ENCODE measurements at places on chromosomes 12 and 14.

DNA sequence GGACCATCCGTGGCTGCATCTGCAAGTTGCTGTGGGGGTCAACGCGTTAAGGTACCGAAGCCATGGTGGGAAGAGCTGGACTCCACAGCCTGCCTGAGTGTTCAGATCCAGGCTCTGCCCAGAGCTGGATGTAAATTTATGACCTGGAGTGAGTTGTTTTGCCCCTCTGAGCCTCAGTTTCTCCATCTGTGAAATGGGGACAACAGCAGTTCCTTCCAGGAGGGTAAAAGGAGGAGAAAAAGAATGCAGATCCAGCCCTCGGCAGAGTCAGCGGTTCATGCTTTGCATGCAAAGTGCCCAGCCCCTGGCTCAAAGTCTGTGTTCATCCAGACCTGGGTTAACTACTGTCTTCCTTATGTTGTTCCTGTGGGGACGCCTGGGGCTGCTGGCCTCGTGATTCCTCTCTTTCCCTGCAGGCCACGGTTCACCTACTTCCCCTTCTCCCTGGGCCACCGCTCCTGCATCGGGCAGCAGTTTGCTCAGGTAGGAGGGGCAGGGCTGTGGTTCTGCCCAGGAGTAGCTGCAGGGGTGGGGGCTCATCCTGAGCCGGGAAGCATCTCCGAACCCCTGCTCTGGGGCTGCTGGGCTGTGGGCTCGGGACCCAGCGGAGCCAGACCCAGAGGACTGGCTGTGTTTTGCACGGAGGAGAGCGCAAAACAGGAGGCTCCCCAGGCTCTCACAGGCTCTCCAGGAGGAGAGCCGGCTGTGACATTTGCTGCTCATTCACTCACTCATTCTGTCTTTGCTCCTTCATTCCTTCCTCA, 41.9 kb downstream of the CYP46A1 start:
- no peak for DNase-seq

- DNase-seq: no peak
Observed at GRCh38 chr12:3332188-3332587, 158.8 kb upstream of the PRMT8 start.

DNA sequence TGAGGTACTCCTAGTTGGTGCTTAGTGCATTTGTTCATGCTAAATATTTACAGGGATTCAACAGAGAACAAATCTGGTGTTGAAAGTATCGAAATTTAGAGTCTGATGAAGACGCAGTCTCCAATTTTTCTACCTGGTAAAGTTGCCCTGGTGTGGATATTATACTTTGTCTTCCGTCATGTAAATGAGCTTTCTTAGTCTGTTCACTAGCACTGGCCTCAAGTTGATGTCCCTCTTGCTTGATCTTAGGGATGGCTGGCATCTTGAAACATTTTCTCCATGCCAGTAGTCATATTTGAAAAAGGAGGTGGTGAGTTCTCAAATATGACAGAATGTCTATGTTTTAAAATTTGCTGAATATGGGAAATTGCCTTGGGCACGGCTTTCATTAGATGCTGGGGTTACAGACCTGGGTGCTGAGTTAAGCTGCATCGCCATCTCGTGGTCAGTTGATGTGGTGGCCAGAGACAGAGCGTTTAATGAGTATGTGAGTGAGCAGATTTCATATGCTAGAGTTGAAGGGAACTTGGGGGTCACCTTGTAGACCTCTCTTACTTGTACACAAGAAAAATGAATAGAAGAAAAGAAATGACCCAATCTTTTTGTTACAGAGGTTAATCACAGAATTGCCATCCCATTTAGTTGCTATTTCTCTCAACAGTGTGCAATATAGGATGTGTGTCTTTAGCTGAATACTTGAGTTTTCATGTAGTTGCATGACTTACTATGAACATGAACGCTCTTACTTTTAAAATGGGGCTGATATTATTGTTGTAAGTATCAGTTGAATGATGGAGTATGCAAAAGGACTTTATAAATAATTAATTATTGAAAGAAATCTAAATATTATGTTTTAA, 172.8 kb upstream of the DCN start:
- peak; percentile 17 for DNase-seq

GRCh38 chr14:101961746-101962502, 2.4 kb upstream of the DYNC1H1 start:
- DNase-seq: no peak

- no peak for DNase-seq
Observed at GRCh38 chr14:90088176-90088575, 26.4 kb downstream of the KCNK13 start.

GRCh38 chr14:61752626-61753025, 9.6 kb upstream of the SNAPC1 start:
- no peak for DNase-seq

DNA sequence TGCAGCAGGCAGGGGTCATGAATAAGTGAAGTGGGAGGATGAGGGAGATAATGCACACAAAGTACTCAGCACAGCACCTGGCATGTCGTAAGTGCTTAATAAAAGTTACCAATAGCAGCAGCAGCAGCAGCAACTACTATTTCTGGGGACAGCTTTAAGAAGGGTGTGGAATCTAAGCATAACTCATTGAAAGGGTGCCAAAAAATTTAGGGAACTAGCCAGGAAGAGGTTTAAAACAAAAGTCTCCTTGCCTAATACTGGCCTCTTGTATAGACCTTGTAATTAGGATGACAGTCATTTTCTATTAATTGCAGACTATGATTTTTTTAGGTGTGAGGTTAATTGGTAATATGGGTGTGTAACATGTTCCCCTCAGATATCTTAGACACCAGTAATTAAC, 179.9 kb downstream of the PTPN11 start:
- DNase-seq: no peak

DNA sequence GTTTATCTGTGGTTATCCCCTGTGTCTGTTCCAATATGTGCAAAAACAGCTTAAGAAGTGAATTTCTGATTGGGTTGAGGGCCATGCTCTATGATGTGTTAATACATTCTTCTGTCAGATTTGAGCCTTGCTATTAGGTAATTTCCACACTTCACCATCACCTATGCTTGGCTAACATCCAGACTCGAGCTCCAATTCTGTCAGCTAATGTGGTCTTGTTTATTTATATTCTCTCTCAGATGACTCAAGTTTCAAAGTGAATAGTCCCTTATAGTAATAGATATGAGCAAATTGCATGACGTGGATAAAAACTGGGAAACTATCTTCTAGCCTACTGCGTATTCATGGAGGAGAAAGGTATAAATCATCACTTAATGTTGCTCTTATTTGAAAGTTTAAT, 451.3 kb downstream of the SNAPC1 start:
- no peak for DNase-seq

GRCh38 chr12:269191-269590, 6.6 kb upstream of the SLC6A13 start:
- no peak for DNase-seq

DNA sequence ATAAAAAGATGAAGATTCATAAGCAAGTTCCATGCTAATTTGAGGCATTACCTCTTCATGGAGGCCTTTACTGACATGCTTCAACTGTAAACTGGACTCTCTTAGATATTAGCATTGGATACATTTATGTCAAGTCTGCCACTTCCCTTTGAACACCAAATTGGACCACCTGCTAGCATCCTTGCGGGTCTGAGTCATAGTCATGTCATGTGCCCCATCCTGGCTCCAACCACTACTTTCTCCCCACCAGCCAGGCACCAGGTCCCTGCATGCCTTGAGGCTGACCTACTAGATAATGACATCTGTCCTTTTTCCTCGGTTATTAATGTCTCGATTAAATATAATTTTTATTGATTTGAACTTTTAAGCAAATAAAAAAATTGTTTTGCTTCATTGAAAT, 32.9 kb upstream of the EEA1 start:
- no peak for DNase-seq

DNA sequence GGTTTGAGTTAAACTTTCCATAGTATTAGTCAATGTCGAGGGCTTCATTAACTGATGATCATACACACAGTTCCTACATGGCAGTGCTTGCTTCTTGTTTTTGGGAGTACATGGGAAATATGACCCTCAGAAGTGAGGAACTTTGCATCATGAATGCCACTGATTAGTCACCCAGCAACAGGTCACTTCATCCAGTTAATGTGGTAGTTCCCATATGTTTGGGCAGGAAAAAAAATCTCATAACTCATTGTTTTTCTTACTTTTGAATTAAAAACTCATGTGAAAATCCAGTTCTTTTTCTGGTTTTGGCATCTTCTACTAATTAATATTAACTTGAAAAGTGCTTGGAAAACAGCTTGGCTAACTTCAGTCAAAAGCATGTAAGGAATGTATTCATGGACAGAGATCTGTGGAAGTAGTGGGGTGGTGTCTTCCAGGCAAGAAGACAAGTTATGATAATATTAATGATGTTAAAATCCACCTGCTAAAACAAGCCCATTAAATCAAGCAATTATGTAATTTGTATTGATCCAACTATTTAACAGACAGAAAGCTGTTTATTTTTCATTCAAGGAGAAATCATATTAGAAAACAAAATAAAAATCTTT, 309.1 kb upstream of the NAV3 start:
- DNase-seq: no peak

- DNase-seq: no peak
Observed at GRCh38 chr12:4118017-4118510, 155.5 kb upstream of the CCND2 start.

- DNase-seq: no peak
Observed at GRCh38 chr14:104371031-104371430, 208.5 kb upstream of the C14orf180 start.

GRCh38 chr12:95544756-95545155, 6.5 kb downstream of the USP44 start:
- DNase-seq: no peak

DNA sequence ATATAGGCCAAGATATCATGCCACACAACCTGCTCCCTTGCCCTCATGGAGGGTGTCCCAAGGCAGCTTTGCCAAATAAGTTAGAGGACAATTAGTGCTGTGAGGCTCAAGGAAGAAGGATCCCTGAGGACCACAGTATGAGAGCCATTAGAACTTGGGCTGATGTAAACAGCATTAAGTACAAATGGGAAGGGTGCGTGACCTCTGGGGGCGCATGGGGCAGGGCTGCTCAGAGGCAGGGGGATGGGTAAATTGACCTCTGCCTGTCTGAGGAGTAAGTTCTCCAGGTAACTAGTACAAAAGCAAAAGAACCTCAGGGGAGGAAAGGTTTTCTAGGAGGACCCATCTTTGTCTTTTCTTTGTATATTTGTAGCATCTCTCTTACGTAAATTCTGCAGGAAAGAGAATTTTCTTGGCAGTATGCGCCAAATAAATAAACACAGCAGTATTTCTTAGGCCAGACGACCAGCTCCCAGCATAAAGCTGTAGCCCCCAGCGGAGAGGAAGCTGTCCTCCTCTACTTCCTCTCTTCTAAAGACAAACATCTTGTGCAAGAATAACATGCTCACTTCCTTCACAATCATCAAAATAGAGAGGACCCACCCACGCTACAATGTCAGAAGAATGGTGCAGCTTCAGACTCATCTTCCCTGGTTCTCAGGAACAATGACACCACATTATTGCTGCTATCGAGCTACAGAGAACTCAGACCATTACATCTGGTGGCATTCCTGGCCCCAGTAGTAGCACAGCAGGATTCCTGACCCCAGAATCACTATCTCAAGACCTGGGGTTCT, 16.4 kb upstream of the VWF start:
- peak; percentile 51 for DNase-seq

DNA sequence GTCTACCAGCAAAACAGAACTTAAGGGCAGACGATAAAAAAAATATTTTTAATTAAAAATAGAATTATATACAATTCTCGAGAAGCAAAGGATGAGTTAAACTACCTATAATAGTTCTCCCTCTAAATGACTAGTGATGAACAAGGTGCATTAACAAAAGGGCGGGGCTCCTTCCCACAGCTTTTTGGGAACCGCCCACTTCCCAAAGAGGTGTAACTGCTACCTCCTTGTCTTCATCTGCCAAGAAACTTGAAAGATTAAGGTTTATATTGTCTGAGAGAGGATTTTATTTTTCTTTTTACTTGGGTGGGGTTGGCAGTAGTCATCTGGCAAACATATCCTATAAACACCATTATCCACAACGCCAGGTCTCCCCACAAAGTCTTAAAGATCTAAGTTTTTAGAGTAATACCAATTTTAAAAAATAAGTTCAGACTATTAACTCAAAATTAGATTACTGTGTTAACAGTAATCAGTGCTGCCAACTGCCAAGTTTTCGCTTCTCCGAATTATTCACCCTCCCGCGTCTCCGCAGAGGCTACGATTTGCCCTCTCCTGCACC, 938 bp downstream of the RALGAPA1 start:
- no peak for DNase-seq

DNA sequence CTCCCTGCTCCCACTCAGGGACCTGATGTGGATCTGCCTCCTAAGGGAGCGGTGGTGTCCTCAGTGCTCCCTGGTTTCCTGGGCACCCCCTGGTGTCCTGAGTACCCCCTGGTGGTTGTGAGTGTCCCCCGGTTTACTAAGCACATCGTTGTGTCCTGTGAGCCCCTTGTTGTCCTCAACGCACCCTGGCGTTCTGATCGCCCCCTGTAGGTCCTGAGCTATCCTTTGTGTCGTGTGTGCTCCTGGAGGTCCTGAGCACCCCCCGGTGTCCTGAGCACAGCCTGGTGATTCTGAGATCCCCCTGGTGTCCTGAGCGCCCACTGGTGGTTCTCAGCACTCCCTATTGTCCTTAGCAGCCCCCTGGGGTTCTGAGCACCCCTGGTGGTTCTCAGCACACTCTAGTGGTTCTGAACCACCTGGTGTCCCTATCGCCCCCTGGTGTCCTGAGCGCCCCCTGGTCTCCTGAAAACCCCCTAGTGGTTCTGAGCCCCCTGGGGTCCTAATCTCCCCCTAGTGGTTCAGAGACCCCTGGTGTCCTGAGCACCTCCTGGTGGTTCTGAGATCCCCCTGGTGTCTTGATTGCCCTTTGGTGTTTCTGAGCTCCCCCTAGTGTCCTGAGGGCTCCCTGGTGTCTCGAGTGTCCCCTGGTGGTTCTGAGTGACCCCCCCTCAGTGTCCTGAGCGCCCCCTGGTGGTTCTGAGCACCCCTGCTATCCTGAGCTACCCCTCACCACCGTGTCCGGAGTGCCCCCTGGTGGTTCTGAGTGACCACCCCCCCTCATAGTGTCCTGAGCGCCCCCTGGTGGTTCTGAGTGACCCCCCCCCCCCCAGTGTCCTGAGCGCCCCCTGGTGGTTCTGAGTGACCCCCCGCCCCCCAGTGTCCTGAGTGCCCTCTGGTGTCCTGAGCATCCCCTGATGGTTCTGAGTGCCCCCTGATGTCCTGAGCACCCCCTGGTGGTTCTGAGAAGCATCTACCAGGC, 615.1 kb downstream of the TMEM121 start:
- peak; percentile 65 for DNase-seq

- no peak for DNase-seq
Observed at GRCh38 chr14:67501670-67502069, 13.1 kb upstream of the TMEM229B start.

DNA sequence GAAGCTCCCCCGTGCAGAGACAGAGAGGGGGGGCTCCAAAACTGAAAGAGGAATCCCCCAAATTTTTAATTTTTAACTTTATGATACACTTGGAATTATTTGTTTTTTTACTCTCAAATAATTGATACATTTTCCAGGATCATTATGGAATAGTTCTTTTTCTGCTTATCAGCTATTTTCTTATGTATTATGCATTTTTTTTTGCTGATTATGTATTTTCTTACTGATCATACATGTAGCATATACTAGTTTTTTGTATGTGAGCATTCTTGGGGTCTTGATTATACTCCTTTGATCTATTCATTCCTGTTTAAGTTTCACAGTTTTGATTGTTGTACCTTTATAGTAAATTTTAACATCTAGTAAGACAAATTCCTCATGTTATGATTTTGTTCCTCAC, 55.5 kb upstream of the LDHB start:
- DNase-seq: no peak
